ENCODE measurements at places on chromosomes 6 and 20. TPM values are rescaled to one million over a fixed set of nuclear protein-coding genes. Genes with fewer than 3 reads are reported as not detected.

The CRISP2 gene
- total RNA-seq: not detected

The TMEM244 gene
- total RNA-seq: not detected

The LY86 gene
- not detected for total RNA-seq

DNA sequence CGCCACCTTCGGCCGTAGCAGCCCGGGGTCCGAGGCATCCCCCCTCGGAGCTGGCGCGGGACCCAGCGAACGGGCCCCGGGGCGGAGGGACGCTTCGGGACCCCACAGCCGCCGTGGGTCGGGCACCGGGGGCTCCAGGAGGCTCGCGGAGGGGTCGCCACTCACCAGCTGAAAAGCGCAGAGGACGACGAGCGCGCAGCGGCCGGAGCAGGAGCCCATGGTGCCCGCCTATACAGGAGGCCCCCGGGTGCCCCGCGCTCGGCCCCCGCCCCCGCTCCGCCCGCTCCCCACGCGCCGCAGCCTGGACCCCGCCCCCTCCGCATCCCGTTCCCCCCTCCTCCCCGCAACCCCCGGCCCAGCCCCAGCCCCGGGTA is at the start of gene NKAIN4:
Gene NKAIN4, minus strand, starts transcription at position 232 of the 374 bp plus-strand sequence. Its CDS starts 13 bp downstream, at position 219.
- no peak within 1 kb of the TSS for H3K27ac ChIP-seq
- H3K4me1 ChIP-seq: no peaks in the 10 kb centered on the region

GRCh38 chr6:48199499-48199898 is 88.5 kb upstream of the PTCHD4 start:
- no peak overlapping the region for H3K27ac ChIP-seq
- no peaks in the 10 kb centered on the region for H3K36me3 ChIP-seq
- no peak overlapping the region for H3K4me3 ChIP-seq

DNA sequence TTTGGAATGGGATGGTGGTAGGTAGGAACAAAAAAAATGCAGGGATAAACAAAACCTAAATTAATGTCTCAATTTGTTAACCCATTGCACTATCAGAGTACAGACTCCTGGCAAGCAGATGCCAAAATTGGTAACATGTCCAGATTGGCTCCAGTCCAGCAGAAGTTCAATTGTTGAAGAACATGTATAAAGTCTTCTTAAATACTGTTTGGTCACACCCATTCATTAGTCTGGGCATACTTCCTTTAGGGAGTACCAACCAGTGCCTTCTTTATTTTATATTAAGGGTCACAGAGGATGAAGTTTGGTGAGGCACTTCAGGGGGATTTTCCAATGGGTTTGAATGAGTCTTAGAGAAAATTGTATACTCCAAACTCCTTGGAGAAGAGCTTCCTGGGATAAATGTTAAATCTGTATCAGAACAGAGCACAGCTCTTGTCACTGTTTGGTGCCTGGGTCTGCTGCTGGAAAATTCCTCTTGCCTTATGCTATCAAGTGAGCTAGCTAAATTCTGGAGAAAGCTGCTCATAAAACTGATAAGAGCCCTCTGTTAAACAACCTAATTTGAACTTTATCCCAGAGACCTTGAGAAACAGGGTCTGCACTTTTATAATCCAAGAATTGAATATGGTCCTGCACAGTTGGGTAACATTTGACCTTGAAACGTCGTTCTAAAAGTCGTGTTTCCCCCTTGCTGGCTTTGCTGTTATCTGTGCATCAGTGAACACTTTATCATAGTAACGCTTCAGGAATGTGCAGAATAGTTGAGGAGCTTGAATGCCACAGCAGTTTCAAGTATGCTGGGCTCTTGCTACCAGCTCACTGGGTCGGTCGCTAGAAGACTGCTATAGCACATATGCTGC is 334.1 kb upstream of the CITED2 start:
- H3K36me3 ChIP-seq: no peaks in the 10 kb centered on the region
- peak overlapping the region; percentile 80 for H3K27ac ChIP-seq
- DNase-seq: peak; percentile 88
- H3K4me1 ChIP-seq: peaks cover 18% of the 10 kb centered on the region
- H3K4me3 ChIP-seq: no peak overlapping the region
- H3K27me3 ChIP-seq: no peaks in the 10 kb centered on the region

DNA sequence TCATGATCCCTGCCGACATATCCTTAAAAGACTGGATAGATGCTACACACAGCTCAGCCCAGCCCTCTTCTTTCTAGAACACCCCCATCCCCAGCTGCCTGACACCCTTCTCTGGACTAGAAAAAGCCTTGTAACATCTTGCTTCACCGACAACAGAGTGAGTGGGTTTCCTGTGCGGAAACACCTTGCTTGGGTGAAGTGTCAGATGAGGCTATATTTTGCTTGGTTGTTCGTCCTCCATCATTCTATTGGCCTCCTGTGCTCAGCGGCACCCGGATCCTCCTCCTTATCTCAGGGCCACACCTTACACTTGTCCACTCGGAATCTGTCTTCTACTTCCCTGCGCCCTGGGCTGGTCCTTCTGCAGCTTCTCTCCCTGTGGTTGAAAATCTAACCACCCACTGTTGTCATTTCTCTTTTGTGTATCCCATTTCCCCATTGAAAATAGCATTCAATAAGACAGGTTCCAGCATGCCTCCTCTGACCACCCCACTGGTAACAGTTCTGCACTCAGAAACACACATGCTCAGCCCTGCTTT is 101.3 kb upstream of the MLN start:
- no peak overlapping the region for H3K27ac ChIP-seq
- no peaks in the 10 kb centered on the region for H3K36me3 ChIP-seq
- H3K27me3 ChIP-seq: peaks cover 3% of the 10 kb centered on the region
- no peak overlapping the region for H3K4me3 ChIP-seq

DNA sequence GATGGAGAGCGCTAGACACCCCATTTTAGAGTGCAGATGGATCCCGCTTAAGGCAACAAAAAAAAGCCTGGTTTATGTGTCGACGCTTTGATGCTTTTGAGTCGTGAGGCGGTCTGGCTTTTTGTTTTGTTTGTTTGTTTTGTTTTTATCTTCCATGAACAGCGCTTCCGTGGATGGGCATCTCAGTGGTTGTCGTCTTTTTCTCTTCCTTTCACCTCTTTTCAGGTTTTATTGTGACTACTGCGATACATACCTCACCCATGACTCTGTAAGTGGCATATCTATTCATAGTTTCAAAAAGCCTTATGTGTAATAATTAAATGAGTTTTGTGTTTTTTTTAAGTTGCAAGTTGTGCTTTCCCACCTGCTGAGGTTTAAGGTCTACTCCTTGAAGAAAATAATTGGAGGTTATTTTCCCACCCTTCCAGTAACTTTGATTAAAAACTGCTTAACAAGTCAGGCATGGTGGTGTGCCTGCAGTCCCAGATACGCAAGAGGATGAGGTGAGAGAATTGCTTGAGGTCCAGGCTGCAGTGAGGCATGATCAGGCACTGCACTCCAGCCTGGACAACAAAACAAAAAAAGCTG is 476 bp downstream of the SNRPC start:
- peaks cover 3% of the 10 kb centered on the region for H3K4me1 ChIP-seq
- no peak overlapping the region for H3K27ac ChIP-seq
- no peaks in the 10 kb centered on the region for H3K27me3 ChIP-seq
- peak overlapping the region; percentile 84 for H3K4me3 ChIP-seq
- peaks cover 6% of the 10 kb centered on the region for H3K36me3 ChIP-seq

GRCh38 chr6:119040636-119041035 is 37.8 kb downstream of the FAM184A start:
- H3K4me3 ChIP-seq: no peak overlapping the region
- DNase-seq: no peak
- no peak overlapping the region for H3K27ac ChIP-seq
- H3K4me1 ChIP-seq: peaks cover 27% of the 10 kb centered on the region
- no peaks in the 10 kb centered on the region for H3K27me3 ChIP-seq

Measured in cardiac muscle cell (in vitro differentiated cells and primary cell).